ENCODE measurements at places on chromosomes 6 and 20.
A peak's percentile ranks its signal among the peaks of the same experiment; 100 is the strongest.

GRCh38 chr20:38184101-38184500 lies 19.0 kb upstream of the TGM2 start:
- no peak for DNase-seq

GRCh38 chr6:6348256-6348655 lies 27.8 kb upstream of the F13A1 start:
- DNase-seq = no peak

GRCh38 chr6:28208111-28208659 lies 16.9 kb upstream of the ZSCAN9 start:
- DNase-seq = peak; percentile 50

- no peak for DNase-seq
Measured at GRCh38 chr6:137738931-137739504, 128.0 kb upstream of the TNFAIP3 start.

DNA sequence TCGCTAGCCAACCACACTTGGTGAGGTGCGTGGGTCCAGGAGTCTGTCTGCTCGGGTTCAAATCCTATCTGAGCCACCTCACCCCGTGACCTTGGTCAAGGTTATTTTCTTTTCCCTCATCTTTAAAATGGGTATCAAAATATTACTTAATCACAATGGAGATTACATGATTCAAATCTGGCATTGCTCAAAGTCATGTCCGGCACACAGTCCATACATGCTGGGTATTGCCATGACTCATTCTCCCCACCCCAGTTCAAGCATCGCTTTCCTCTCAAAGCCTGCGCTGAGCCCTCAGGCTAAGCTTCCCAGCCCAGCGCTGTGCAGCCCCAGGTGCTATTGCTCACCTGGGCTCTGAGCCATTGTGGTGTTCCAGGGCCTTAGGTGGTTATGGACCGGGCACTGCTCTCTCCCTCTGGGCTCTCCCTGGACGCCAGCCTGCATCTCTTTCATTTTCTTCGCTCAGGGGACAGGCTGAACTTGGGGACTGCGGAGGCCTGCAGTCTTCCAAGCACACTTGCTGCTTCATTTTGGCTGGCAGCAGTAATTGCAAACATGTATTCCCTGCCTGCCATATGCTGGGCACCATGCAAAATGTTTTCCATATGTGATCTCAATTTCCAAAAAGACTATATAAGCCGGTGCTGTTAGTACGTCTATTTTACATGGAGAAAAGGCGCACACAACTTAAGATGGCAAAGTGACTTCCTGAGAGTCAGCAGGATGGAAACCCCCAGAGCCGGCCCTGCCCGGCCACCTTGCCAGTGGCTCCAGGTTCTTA lies 27.3 kb downstream of the WRNIP1 start:
- DNase-seq = no peak

GRCh38 chr6:166167801-166168615 lies at the start of gene TBXT:
TBXT (minus strand) TSS chr6:166167851; CDS start chr6:166167591, 260 bp downstream.
- no peak for DNase-seq

GRCh38 chr20:34215711-34216381 lies 25.4 kb upstream of the ASIP start:
- peak; percentile 88 for DNase-seq

GRCh38 chr6:8277769-8278168 lies 157.6 kb downstream of the SLC35B3 start:
- DNase-seq = no peak

DNA sequence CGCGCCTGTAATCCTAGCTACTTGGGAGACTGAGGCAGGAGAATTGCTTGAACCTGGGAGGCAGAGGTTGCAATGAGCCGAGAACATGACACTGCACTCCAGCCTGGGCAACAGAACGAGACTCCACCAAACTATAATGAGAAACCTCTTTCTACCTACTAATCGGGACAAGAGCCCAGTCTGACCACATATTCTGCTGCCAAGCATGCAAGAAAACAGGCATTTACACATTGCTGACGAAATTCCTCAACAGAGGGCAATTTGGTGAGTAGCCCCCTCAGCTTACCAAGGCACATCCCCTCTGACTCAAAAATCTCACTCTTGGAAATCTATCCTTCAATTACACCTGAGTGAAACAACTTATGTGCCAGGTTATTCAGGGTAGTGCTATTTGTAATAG lies 81.2 kb downstream of the SLC23A2 start:
- DNase-seq = no peak

GRCh38 chr20:24149881-24150307 lies 161.3 kb upstream of the GGTLC1 start:
- DNase-seq = peak; percentile 9

DNA sequence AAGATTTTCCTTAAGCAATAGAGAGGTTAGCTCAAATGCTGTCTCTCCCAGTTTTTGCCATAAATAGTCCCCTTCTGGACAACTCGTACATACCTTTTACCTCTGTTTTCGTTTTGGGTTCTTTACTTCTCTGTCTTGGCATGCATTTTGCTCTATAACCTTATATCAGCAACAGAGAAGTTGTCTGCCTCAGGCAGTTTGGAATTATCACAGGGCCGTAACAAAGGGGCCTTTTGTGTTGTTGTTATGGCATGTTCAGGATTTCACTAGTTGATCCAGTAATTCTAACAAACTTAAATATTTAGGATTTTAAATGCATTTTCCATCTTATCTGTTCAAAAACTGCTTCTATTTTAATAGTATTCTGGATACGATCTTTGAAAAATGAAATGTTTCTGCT lies 259.8 kb downstream of the CD109 start:
- no peak for DNase-seq

- no peak for DNase-seq
Measured at GRCh38 chr6:168165373-168165772, 86.4 kb upstream of the FRMD1 start.

DNA sequence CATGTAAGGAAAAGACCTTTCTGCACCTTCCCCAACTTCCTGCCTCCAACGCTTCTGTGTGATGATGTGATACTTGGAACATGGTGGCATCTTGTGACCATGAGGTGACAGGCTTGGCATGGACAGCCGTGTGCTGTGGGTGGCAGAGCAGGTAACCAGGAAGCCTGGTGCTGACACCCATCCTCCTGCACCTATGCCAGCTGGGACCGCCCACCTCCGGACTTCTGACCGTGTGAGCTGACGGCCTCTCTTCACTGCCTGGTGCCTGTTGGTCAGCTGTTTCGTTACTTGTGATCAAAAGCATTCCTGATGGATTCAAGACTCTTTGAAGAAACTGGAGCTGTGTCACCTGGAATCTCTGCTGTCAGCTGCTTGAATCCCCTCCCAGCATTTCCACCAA lies 70.3 kb downstream of the TMEM242 start:
- no peak for DNase-seq

DNA sequence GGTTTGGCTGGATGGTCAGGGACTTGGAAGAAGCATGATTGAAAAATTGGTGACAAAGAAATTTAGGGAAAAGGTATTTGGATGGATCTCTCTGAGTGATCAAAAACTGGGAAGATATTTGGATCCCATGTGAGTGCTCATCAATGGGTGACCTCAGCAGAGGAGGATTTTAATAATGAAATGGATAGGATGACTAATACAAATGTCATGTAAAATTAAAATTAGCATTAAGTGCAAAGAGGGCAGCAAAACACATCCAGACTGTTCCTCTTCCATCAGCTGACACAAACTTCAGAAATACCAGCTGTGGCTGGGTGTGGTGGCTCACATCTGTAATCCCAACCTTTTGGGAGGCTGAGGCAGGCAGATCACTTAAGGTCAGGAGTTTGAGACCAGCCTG lies 151.7 kb downstream of the THBS2 start:
- no peak for DNase-seq

DNA sequence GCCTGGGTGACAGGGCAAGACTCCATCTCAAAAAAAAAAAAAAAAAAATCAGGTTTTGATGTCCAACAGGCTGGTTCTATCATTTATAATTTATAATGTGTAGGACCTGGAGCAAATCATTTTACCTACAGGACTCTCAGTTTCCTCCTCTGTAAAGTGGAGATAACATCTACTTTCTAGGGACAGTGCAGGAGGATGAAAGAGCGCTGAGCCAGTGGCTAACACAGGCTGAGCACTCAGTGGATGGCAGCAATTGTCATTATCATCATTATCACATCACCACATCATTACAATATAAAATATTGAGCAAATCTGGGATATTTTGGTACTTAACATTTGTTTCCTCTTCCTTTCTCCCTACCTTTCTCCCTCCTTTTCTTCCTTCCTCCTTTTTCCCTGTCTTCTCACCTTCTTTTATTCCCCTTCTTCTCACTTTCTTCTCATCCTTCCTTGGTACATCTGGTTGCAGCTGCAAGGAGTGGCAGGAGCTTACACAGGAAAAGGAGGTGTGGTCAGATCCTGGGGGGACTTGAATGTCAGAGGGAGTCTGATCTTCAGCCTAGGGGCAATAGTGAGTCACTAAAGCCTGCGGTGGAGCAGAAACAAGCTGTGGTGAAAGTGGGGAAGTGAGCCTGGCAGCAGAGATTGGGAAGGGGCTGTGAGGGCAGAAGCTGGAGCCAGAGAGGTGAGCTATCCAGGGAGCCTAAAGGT lies 24.6 kb upstream of the CTNNBL1 start:
- no peak for DNase-seq

- DNase-seq = no peak
Measured at GRCh38 chr6:149234051-149234962, 83.2 kb upstream of the TAB2 start.

DNA sequence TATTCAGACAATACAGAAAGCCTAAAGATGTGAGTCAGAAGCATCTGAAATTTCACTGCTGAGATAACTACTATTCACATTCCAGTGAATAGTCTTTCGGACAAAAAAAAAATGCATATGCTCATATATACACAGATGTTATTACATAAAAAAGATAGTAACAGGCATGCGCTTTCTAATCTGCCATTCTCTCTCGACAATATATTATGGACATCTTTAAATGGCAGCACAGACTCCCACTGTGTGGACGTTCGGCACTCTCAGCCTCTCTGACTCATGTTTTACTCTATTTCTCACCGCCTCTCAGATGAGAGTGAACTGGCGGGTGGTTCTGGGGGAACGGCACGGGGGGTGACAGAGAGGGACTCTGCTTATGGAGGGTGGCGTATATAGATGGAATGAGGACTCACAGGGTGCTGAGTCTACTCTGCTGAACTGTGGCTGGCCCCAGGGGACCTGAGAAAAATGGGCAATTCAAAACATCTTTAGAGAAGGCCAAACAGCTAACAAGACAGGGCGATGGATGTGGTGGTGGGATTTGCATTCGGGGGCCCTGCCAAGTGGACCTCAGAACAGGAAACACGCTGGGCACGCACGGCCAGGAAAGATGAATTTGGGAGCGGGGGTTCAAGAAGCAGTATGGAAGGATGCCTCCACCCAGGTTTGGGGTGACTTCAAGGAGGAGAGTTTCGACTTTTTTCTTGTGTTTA lies 68.9 kb downstream of the MDGA1 start:
- DNase-seq = no peak

DNA sequence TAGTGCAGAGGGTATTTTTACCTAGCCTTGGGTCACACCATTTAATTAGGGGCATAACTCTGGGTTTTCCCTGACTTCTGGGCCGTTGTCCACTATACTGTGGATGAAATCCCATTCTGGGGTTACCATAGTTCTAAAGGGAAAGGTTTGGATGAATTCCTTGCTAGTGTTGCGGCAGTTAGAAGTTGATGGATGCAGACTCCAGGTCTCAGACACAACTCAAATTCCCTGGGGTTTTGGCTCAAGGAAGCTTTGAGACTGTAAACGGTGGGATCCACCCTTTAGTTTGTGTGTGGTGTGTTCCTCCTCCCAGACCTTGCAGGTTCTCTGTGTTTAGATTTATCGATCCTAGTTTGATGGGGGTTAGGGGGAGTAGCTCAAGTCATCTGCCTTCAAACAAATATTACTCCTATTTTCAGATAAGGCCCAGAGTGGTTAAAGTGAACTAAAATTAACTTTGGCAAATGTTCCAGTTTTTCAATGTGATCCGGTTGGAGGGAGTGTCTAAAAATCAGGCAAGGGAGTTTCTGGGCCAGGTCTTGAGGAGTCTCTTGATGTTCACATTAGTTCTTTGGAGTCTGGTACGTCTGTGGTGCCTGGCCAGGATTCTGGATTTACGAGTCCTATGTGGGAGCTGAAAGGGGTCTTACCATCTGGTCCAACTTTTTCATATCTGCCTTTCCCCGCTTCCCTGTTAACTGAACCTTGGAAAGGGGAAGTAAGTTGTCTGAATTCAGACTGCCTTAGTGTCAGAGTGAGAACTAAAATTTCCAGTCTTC lies 1.5 kb downstream of the RALY start:
- DNase-seq = peak; percentile 53

- peak; percentile 85 for DNase-seq
Measured at GRCh38 chr20:59933849-59934585, 580 bp upstream of the SYCP2 start.

DNA sequence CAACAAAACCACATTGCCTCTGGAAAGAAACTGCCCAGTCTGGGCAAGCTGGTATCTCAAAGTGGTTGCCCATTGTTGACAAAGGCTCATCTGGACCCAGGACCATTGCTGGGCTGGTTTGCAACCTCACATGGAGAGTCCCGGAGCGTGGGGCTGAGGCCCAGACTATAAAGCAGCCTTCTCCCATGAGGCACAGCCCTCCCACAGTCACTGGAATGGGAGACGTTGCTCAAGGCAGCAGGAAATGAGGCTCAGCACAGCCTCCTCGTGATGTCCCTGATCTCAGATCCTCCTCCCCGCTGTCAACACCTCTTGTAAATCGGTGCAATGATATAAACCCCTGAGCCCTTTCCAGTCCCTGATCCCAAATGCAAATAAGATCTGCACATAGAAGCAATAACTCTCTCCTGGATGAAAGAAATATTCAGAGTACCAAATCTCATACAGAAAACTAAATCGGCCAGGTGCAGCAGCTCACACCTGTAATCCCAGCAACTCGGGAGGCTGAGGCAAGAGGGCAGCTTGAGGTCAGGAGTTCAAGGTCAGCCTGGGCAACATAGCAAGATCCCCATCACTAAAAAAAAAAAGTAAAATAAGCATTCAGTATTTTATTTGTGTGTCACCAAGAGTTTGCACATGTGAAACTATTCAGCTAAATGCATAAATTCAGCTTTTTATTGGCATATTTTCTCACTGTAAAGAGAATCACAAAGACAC lies 103.0 kb upstream of the RREB1 start:
- DNase-seq = no peak

GRCh38 chr6:70507161-70507560 lies 59.6 kb upstream of the SDHAF4 start:
- DNase-seq = no peak

- DNase-seq = peak; percentile 33
Measured at GRCh38 chr6:37696841-37697662, 631 bp downstream of the MDGA1 start.

GRCh38 chr6:27078734-27079357 lies 168.7 kb upstream of the PRSS16 start:
- DNase-seq = peak; percentile 63

- DNase-seq = no peak
Measured at GRCh38 chr6:3885262-3886036, 36.3 kb downstream of the FAM50B start.

GRCh38 chr20:63325554-63326313 lies 32.7 kb downstream of the COL20A1 start:
- DNase-seq = no peak
